WTC11 (cell line): ENCODE measurements at places on chromosomes 1 and 21.

- no peak for DNase-seq
Measured at GRCh38 chr1:53604291-53604919, 134.6 kb downstream of the GLIS1 start.

GRCh38 chr21:32457360-32457840 lies 44.9 kb downstream of the EVA1C start:
- DNase-seq, result no peak

DNA sequence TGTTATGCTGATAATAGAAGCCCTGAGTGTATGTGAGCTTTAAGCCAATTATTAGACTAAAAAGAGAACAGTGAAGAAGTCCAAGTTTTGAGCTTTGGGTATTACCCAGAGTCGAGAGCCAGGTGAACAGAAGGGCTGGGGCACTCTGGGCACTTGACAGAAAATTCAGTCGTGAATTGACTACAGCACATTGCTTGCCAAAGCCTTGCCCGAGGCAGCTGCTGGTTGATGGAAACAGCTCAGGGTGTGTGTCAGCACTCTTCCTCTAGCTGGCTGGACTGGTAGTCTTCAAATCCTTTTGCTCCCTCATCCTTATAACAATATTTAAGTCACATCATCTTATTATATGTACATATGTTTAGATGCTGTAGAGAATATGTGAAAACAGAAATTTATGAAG lies 21.3 kb downstream of the PDE4B start:
- DNase-seq, result no peak

DNA sequence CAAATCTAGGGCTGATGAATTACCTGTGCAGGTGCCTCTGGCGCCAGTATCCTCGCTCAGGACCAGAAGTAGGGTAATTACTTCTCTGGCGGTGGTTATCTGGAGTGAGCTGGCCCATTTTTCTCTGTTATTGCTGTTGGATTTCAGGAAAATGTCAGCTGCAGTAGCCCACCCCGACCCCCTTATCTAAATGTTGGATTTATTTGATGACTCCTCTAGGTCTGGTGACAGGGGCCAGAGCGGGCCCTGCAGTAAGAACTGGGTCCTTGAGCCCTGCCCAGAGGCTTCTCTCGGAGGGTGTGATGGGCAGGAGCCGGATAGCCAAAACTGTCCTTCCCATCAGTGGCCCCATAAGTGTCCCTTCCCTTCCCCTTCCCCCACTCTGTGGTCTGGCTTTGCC lies 384.3 kb downstream of the PTPRU start:
- DNase-seq, result no peak

DNA sequence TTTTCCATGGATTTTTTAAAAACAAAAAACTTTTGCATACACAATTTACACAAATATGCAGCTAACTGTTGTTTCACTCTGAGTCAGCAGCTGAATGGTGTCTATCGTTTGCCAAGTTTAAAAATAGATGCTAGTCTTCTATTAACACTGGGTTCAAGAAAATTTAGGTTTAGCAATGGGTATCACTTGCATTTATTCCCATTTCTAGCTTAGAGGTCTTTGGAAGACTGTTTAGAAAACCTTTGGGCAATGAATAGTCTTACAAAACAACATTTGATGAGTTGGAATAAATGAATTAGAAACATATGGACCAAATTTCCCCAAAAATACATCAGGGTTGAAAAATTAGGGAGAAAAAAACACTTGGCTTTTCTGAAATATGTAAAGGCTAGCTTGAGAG lies 165.8 kb downstream of the LYPLAL1 start:
- no peak for DNase-seq

- DNase-seq, result peak; percentile 31
Measured at GRCh38 chr1:64572222-64572900, 102.4 kb downstream of the CACHD1 start.
